ENCODE measurements at places on chromosomes 16 and 17.
A peak's percentile ranks its signal among the peaks of the same experiment; 100 is the strongest.

DNA sequence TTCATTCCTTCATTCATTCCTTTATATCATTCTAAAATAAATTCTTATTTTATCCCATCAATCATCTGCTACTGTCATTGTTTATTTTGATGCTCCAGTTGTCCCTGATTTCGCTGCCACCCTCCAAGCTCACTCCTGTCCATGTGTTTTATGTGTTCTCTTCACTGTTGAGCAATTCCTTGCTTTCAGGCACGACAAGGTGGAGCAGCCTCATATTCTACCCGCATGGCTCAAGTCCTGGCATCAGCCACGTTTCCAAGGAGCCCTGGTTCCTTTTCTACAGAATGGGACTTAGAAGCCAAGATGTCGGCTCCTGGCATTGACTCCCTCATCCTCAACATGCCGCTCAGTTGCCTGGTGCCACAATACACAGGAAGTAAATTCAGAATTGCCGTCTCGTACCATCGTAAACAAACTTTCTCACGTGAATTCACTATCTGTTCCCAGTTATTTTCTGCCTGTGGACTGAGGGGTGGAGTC lies 139.0 kb downstream of the RPTOR start:
- DNase-seq: no peak

DNA sequence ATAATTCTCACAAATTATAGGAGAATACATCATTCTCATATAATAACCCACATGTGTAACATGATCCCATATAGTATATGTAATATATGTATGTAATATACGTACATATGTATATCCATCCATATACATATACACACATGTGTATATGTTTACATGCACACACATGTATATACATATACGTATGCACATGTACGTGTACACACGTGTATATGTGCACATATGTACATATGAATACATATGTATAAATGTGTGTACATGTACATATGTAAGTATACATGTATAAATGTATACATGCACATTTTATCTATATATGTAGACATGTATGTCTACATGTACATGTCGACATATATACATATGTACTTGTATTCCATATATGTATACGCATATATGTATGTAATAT lies 288.8 kb downstream of the NPIPA8 start:
- no peak for DNase-seq

GRCh38 chr17:48753794-48754499 lies 25.4 kb upstream of the HOXB13 start:
- no peak for DNase-seq

- DNase-seq: no peak
Observed at GRCh38 chr16:2250652-2251295, 613 bp downstream of the ECI1 start.

DNA sequence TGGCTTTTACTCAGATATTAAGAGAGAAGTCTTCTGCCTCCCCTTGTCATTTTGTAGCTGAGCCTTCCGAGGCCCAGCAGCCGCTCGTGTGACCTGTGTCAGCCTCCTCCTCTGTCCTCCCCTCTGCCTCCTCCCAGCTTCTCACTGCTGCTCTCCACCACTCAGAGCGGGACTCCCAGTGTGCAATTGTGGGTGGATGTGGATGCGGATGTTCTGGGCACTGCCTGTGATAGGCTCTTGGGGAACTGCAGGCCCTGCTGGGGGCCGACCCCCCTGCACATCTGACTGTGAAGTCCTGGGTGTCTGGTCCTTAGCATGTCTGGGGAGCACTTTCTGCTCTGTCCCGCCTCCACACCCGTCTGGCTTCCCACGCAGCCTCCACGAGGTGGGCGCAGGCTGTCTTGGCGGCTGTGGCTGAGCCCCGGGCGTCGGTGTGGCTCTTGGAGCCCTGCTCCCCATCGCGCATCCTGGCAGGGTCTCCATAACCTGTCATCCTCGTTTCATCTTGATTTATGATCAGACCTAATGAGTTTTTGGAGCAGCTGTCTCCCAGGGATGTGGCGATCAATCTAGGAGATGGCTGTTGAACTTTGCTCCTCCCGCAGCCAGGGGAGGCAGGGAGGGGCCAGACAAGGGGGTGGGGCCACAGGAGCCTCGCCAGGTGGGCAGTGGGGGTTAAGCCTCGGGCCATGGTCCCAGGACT lies 28.1 kb downstream of the GRIN2C start:
- DNase-seq: no peak

GRCh38 chr16:69112285-69113129 lies 7.1 kb downstream of the HAS3 start:
- DNase-seq: peak; percentile 83

- no peak for DNase-seq
Observed at GRCh38 chr16:17457997-17458396, 12.8 kb downstream of the XYLT1 start.

DNA sequence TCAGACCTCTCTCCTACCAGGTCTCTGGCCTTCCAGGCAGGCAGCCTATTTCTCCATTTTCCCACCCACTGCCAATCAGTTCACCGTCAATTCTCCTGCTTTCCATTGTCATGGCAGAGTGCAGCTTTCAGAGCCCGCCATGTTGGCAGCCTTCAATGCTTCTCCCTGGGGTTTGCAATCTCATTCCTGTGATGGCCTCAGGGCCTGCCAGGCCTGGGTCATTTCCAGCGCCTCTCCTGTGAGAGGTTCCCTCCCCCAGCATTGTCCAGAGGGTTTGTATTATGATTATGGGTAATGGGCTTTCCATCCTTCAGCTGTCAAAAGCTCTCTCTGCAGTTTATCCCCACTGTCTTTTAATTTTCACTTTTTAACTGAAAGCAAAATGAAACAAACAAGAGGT lies 716.6 kb upstream of the CDH8 start:
- DNase-seq: no peak

DNA sequence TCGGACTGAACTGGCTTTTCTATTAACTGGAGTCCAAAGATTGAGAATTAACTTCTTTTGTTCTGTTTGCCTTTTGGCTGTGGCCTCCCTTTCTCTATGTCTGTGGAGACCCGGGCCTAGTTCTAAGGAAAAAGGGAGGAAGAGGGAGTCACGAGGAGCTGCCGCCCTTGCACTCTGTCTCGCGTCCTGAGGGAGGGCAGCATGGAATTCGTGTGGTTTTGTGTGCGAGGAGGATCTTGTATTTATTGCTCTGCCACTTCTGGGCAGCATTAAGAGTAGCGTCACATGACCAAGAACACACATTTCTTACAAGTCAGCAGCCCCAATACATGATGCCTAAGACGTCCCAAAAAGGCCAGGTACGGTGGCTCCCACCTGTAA lies 23.6 kb downstream of the METTL22 start:
- DNase-seq: no peak

DNA sequence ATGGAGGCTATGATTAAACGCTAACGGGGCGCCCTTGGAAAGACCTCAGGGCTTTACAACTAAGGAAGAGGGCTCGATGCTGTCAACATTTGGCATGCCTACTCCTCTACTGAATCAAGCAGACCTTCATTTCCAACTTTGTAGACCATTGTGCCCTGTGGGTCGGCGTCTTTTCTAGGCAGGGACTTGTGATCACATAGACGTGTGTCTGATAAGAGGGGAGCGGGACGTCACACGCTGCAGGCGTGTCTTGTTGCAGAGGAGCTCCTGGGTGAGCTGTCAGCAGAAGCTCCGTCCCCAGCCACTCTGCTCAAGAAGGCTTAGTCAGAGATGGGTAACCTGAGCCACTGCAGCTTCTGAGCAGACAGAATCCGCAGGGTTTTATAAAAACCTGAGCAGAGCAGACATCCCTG lies 2.8 kb downstream of the MAPK8IP3 start:
- no peak for DNase-seq

DNA sequence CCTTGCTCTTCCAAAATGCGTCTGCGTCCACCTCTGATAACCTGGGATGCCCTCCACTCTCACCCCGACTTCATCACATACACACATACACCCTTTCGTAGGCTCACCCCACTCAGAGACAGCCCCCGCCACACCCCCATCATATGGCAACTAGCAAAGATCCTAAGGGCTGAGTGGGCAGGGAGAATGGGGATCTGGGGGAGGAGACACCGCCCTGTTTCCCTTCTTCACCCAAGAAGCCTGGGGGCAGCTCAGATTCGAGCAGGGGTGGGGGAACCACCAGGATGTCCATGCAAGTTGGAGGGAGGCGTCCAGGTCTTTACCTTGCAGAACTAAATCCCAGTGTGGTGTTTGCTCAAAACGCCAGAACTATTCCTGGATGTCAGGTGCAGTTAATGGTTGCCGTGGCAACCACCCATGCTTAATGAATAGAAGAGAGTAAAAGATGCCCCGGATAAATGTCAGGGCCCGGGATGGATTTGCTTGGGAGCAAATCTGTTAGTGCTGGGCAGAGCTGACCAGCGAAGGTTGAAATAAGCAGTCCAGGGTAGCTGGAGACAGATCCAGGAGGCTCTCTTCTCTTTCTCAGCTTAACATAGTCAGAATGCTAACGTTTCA lies 72.8 kb downstream of the CACNG3 start:
- DNase-seq: no peak

- no peak for DNase-seq
Observed at GRCh38 chr16:89282523-89282922, 65.0 kb downstream of the ZNF778 start.

DNA sequence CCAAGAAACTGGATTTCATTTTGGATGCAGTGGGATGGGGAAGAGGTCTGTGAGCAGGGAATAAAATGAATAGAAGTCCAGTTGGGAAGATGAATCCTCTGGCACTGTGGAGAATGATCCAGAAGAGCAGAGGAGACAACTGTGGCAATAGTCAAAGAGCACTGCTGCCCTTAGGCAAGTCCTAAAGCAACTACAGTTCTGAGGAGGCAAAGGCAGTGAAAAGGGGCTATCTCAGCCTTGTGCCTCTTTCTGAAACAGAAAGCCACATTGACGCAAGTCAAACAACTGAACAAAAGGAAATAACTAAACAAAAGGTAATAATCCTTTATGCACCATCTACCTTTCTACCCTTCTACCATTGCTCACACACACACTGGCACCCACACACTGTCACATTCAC lies 238.0 kb upstream of the AXIN2 start:
- no peak for DNase-seq

- DNase-seq: no peak
Observed at GRCh38 chr16:81657224-81657623, 121.9 kb upstream of the PLCG2 start.

DNA sequence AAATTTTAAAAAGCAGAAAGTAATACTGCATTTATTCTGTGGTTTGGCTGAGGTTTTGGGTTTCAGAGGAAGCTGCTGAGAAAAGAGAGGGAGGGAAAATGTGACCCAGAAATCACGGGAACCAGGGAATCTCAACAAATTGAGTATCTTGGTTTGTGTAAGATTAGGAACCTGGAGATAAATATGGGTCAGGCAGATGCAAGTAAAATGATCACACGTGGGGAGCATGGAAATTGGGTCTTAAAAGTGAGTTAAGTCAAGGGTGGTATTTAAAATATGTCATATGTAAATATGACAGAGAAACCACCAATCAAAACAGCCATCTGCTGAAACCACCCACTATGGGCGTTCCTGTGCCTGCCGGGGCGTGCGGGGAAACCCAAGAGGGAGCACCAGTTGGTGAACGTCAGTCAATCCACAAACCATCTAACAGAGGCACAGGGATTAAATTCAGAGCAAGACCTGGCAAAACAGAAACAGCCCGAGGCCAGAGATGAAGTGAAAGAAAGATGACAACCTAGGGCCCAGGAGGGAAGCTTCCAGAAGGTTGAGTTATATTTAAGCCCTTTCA lies 33.4 kb downstream of the CDH13 start:
- no peak for DNase-seq

- no peak for DNase-seq
Observed at GRCh38 chr16:85158743-85159178, 46.5 kb upstream of the CIBAR2 start.

DNA sequence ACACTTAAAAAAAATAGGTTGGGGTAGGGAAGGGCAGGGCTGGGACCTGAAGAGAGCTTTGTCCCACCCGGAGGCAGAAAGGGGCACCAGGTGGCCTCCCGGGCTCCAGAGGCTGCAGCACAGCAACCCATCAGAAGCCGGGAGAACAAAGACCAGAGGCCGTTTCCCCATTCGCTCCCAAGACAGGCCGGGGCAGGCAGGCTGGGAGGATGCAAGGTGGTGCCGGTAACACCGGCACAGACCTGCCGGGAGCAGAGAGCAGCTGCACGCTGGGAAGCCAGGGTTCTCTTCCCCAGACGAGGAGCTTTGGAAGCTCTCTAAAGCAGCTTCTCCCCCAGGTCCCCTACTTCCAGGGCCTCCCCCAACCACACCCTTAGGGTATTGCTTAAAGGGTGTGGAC lies 5.6 kb downstream of the PPL start:
- DNase-seq: no peak

DNA sequence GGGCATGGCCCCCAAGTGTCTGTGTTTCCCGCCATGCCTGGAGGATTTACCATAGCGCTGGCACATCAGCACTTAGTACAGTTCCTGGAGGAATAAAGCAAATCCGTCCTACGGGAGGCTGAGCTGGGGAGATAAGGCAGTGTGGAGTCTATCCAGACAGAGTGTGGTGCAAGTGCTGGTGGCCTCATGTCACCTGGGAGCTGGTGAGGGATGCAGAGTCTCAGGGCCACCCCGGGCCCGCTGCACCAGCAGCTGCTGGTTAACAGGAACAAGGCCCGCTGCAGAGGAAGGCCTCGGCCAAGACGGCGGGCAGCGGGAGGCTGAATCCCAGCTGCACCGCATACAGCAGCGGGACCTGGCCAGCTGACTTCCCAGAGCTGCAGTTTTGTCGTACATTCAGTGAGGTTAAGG lies 57.3 kb upstream of the CDC42EP4 start:
- DNase-seq: no peak

DNA sequence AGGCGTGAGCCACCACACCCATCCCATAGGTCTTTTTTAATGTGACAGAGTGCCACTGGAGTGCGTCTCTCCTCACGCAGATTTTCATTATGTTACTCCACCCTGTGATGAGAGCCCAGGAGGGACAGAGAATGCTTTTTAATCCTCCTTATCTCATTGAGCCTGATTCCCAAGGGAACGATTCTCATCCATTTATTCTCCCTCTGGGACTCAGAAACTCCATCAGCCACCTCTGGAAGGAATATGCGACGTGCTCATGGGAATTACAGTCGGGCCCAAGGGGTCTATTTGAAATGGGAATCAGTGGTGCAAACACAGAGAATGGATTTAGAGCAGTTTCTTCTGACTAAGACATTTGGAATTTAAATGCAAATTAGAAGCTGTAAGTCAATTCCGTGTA lies 155.9 kb upstream of the HSBP1 start:
- DNase-seq: no peak

GRCh38 chr16:75224306-75225082 lies 5.7 kb downstream of the CTRB1 start:
- DNase-seq: peak; percentile 44

- DNase-seq: no peak
Observed at GRCh38 chr16:51239196-51239595, 88.1 kb upstream of the SALL1 start.
